GM04504 (cell line): ENCODE measurements at places on chromosomes 1 and 21.

- no peak for DNase-seq
Measured at GRCh38 chr1:74340656-74341055, 105.5 kb downstream of the TNNI3K start.

GRCh38 chr1:201354901-201355295, 22.6 kb downstream of the TNNT2 start:
- DNase-seq, result no peak

- no peak for DNase-seq
Measured at GRCh38 chr1:23371987-23372880, 2.6 kb upstream of the ZNF436 start.

DNA sequence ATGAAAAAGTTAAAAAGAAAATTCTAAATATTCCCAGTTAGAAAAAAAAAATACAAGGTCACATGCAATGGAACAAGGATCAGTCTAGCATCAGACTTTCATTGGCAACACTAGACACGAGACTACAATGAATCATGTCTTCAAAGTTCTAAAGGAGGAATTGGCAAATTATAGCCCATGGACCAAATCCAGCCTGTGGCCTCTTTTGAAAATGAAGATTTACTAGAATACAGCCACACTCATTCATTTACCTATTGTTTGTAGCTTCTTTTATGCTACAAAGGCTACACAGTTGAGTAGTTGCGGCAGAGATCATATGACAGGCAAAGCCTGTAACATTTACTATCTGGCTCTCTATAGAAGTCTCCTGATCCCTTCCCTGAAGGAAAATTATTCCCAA, 71.4 kb downstream of the MRPL39 start:
- no peak for DNase-seq

- no peak for DNase-seq
Measured at GRCh38 chr1:231190456-231190855, 28.6 kb downstream of the TRIM67 start.

- DNase-seq, result peak; percentile 10
Measured at GRCh38 chr1:48697066-48697707, 79.5 kb downstream of the BEND5 start.

DNA sequence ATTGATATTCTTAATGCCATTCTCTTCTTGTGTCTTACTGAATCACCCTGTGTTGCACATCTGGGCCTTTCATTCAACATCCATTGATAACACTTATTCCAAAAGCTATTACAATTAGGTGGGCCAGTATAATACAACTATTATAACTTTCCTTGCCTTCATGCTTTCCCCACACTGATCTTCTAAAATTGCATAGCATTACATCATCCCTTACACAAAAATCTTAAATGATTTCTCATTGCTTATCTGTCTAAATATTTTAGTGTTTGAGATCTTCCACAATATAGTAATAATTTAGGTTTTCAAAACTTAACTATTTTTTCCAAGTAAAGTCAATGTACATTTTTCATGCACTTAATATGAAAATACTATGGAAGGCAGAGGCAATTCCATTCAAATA, 1634.1 kb downstream of the PLA2G4A start:
- no peak for DNase-seq

GRCh38 chr1:40045766-40046165, 5.2 kb downstream of the CAP1 start:
- DNase-seq, result no peak

DNA sequence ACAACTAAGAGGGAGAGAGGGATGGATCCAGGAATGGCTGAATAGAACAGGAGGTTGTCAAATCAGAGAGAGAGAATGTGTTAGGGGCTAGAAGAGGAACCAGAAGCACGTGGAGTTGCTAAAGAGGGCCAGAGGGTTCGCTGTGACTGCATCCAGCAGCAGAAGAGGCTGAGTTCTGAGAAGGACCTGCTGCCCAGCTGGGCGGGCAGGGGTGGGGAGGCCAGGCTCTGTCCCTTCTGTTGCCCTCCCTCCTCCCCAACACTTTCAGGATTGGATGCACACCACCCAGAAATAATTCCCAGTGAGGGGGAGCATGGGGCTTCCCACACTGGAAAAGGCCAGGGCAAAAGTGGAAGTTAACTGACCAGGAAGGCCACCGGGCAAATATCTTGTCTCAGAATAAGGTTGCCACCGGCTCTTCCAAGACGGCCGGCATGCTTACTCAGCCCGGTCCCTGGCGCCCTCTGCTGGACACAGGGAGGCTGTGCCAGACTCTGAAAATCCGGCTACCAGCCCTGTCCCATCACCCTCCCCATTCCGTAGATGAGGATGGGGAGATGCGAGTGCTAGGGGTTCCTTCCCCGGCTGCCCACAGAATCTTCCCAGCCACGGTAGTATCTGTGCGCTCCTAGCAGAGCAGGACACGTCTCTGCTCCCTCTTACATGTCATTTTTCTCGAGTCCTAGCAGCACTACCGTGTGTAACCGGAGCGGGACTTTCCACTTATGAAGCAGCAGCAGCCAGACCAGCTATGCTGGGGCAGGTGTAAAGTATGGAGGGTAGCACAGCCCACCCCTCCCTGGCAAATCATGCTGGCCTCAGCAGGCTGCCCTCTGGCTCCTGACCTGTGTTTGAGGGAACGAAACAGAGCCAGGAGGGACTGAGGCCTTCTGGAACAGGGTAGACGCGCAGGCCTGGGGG, 46.8 kb upstream of the A3GALT2 start:
- DNase-seq, result no peak

- no peak for DNase-seq
Measured at GRCh38 chr1:175797576-175797975, 54.2 kb upstream of the TNR start.

- DNase-seq, result peak; percentile 42
Measured at GRCh38 chr1:117780687-117781475, 148.5 kb downstream of the GDAP2 start.

DNA sequence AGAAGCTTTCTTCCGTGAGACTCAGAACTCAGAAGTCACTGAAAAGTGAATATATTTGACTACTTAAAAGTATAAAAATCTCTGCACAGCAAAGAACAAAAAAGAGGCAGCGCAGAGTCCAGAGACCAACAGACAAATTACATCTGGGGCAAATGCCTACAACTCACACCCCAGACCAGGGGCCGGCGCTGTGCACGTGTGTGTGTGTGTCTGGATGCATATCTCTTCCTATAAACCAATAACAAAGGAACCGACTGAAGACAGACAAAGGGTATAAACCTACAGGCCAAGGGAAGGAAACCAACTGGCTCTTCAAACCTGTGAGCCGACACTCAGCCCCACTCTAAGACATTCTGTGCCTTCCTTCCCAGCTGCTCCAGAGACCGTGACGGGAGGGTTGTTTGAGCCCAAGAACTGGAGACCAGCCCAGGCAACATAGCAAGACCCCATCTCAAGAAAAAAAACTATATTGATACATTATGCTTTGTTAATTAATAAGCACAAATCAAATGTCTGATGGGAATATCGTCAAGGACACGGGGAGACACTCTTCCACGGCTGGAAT, 18.8 kb downstream of the WNT9A start:
- no peak for DNase-seq

DNA sequence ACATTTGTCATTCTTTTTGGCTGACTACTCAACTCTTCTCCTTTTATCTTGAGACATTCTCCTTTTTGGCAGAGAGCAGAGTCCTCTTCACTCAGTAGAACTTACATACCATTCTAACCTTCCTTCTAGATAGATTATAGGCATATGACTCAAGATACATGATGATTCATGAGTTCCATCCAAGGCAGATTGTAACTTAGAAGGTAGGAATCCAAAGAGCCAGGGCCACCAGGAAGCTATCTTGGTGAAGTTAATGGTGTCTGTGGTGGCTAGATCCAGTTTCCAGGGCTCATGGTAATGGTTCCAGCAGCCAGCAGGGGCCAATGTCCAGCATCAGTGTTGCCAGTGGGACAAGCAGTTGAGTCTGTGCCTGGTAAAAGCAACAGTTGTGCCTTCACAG, 76.1 kb upstream of the KIAA0040 start:
- DNase-seq, result no peak
